ENCODE measurements at places on chromosomes 4 and X. TPM values are rescaled to one million over a fixed set of nuclear protein-coding genes. Genes with fewer than 3 reads are reported as not detected.

AADAT gene
- total RNA-seq = 1.7 TPM

PPP1R2C gene
- not detected for total RNA-seq

RAB39B gene
- total RNA-seq = under 0.01 TPM

NUDT10 gene
- 3.4 TPM for total RNA-seq

NDUFB11 gene
- total RNA-seq = 43.3 TPM

NAP1L5 gene
- 0.21 TPM for total RNA-seq

AFM gene
- not detected for total RNA-seq

GRIA3 gene
- 0.24 TPM for total RNA-seq

NPFFR2 gene
- total RNA-seq = 8.2 TPM

HOPX gene
- total RNA-seq = 50.3 TPM

GLRB gene
- 3.4 TPM for total RNA-seq

IL2 gene
- total RNA-seq = not detected

CYLC1 gene
- total RNA-seq = not detected

CC2D2A gene
- total RNA-seq = 14.3 TPM

HERC6 gene
- total RNA-seq = 13.0 TPM

ANOS1 gene
- under 0.01 TPM for total RNA-seq

CT45A2 gene
- total RNA-seq = not detected

AMTN gene
- 1.9 TPM for total RNA-seq

HDAC8 gene
- 17.1 TPM for total RNA-seq

TRIML2 gene
- not detected for total RNA-seq

SPOCK3 gene
- total RNA-seq = 0.64 TPM

DMRTC1B gene
- total RNA-seq = not detected

MTMR8 gene
- 0.21 TPM for total RNA-seq

RADX gene
- 1.9 TPM for total RNA-seq

ELF2 gene
- total RNA-seq = 21.7 TPM

MOSPD2 gene
- total RNA-seq = 7.5 TPM

TLR10 gene
- total RNA-seq = not detected

FMR1 gene
- 15.1 TPM for total RNA-seq

OPHN1 gene
- 4.8 TPM for total RNA-seq

TMEM144 gene
- 5.3 TPM for total RNA-seq

CENPE gene
- 0.43 TPM for total RNA-seq

HHIP gene
- 0.96 TPM for total RNA-seq

JADE3 gene
- 6.7 TPM for total RNA-seq

SPACA5 gene
- not detected for total RNA-seq

HPGDS gene
- not detected for total RNA-seq

CT83 gene
- 1.1 TPM for total RNA-seq

FGF16 gene
- total RNA-seq = not detected

All from tracheal epithelial cell (primary cell).